ENCODE measurements at places on chromosomes 12 and 14.
A peak's percentile ranks its signal among the peaks of the same experiment; 100 is the strongest.

- peak; percentile 62 for DNase-seq
Observed at GRCh38 chr12:45671254-45671653, 58.3 kb upstream of the ARID2 start.

DNA sequence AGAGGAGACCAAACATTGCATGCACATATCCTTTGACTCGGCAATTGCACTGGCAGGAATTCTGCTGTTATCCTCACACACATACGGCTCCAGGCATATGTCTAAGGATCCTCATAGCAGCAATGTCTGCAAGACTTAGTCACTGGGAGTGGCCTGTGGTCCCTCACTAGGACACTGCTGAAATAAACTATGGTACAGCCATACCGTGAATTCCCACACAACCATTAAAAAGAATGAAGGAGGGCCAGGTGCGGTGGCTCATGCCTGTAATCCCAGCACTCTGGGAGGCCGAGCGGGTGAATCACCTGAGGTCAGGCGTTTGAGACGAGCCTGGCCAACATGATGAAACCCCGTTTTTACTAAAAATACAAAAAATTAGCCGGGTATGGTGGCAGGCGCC is 105.1 kb downstream of the ZFP36L1 start:
- peak; percentile 96 for DNase-seq

DNA sequence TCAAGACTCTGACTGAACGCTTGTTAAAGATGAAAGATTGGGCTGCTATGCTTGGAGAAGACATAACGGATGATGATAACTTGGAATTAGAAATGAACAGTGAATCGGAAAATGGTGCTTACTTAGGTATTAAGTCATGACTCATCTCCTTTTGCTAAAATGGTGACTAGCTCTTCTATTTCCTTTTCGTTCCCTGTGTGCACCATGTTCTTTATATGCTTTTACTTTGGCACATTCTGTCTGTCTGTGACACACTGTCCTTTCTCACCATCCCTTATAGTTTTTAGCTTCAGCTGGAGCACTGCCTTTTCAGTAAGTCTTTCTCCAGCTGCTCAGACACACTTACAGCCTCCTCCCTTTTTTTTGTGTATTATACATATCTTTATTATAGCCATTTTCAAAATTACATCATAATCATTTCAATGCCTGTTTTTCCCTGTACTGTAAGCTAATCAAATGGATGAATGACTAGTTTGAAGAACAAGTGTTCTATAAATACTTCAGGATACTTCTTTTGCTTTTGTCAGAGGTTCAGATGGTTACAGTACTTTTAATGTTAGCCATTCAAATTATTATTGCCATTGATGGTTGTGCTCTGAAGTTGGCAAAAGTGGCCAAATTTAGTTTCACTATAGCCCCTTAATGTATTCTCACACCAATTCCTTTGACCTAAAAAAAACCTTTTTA is 68.6 kb downstream of the MIA2 start:
- no peak for DNase-seq

GRCh38 chr12:11706509-11707379 is 57.3 kb downstream of the ETV6 start:
- DNase-seq, result no peak

- no peak for DNase-seq
Observed at GRCh38 chr14:63524537-63525155, 18.5 kb downstream of the PPP2R5E start.

- no peak for DNase-seq
Observed at GRCh38 chr12:104809706-104810385, 148.2 kb downstream of the SLC41A2 start.

GRCh38 chr14:22977434-22977683 is 5.0 kb downstream of the AJUBA start:
- no peak for DNase-seq

GRCh38 chr14:49008363-49008762 is 577.8 kb downstream of the RPS29 start:
- DNase-seq, result no peak

- peak; percentile 59 for DNase-seq
Observed at GRCh38 chr14:61098721-61099120, 117.7 kb downstream of the SLC38A6 start.

- DNase-seq, result no peak
Observed at GRCh38 chr14:51871846-51872245, 11.4 kb downstream of the GNG2 start.

DNA sequence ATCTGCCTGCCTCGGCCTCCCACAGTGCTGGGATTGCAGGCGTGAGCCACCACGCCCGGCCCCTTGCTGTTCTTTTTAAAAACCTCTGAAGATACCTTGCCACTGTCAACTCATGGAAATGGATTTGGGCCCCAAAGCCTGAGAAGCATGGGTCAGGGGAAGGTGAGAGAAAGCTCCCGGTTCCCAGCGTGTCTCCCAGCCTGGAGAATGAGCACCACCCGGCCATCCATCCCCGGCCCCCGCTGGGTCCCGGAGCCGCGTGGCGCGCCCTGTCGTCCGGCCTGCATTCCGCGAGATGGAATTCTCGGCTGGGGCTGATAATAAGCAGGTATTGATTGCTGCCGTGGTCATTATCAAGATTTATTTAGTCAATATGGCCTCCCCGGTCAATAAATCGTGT is 126.5 kb upstream of the MYL2 start:
- no peak for DNase-seq

- peak; percentile 29 for DNase-seq
Observed at GRCh38 chr14:33563191-33563900, 387.5 kb downstream of the EGLN3 start.

DNA sequence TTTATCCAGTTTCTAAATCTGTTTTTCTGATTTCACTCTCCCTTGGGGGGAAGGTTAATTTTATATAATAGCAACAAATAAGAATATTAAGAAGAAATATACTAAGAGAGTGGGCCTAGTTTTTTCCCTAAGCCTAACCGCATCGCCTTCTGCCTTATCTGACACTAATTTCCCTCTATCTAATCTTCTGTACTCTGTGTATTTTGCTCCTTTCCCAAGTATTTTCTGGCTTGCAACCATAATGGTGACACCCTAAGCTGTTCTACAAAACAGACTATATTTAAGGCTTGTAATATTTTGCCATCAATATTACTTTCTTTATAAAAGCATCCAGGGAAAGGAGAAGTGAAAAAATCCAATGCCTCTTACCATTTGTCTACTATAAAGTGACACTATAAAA is 1168.8 kb downstream of the GALC start:
- DNase-seq, result no peak

- no peak for DNase-seq
Observed at GRCh38 chr14:89296281-89296745, 120.7 kb downstream of the FOXN3 start.

- DNase-seq, result peak; percentile 2
Observed at GRCh38 chr14:59919570-59920377, at the start of gene LRRC9. Gene LRRC9, plus strand, starts transcription at chr14:59920144.

- DNase-seq, result no peak
Observed at GRCh38 chr14:63964113-63964512, 111.3 kb downstream of the SYNE2 start.

DNA sequence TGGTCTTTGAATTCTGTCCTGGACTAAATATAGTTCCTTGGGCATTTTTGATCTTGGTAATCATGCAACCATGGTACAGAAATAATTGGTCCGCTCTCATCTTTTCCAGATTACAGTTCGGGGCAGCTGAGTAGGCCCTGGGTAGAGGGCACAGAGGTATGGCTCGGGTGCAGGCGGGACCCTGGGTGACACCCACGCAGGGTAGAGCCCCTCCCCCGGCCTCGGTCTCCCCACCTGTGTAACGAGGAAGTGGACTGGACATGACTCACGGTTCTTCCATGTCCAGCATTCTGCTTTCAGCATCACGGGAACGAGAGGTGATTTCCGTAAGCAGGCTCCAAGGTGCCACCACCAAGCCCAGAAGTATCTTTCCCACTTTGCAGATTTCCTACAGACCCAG is 91.0 kb upstream of the DIO3 start:
- DNase-seq, result no peak

- DNase-seq, result no peak
Observed at GRCh38 chr12:112401054-112401453, 8.4 kb downstream of the RPL6 start.

DNA sequence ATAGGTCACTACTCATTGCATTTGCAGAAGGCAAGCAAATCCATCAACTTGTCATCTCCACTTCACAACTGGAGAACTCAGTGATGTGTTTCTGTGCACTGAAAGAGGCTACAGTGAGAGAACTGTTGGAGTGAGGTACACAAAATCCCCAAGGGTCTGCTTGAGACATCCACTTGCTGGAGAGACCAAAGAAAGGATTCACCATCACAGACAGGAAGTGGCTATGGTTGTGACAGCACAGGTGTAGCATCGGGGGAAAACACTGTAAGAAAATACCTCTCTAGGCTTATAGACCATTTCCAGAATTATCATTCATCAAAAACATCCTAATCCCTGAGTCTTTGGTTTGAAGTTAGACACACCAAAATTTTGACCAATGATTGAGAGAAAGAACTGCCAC is 201.3 kb upstream of the OR4E1 start:
- DNase-seq, result no peak

GRCh38 chr12:75489613-75490210 is 9.2 kb downstream of the GLIPR1 start:
- peak; percentile 40 for DNase-seq

DNA sequence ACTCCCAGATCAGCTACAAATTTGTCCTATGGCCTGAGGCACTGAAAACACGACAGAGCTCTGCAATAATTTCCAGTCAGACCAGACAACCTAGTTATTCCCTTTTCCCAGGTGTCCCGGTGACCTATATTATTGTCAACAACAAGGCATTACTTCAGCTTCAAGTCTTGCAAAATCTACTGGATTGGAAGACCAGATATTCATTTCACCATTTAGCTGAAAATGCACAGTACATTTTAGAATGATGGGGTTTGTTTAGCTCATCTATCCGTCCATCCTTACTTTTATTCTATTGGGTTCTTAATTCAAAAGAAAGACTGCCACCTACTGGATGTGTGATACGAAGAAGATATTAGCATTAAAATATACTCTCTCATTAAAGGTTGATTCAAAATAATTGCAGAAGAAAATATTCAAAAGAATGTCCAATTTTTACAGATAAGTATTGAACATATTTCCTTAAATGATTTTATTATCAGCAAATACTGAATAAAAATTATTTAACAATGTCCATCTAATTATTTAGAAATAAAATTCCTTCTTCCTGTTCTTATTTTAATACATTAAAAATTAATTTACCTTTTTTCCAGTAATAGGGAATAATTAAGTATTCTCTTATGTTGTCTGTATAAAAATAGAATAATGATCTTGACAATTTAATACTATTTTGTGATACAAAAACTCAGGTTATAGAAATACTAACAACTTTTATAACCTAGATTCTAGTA is 244.9 kb upstream of the LRIG3 start:
- peak; percentile 60 for DNase-seq

GRCh38 chr14:105486974-105487448 is 325 bp downstream of the CRIP1 start:
- no peak for DNase-seq

- no peak for DNase-seq
Observed at GRCh38 chr12:14824012-14824634, 10.1 kb upstream of the SMCO3 start.

DNA sequence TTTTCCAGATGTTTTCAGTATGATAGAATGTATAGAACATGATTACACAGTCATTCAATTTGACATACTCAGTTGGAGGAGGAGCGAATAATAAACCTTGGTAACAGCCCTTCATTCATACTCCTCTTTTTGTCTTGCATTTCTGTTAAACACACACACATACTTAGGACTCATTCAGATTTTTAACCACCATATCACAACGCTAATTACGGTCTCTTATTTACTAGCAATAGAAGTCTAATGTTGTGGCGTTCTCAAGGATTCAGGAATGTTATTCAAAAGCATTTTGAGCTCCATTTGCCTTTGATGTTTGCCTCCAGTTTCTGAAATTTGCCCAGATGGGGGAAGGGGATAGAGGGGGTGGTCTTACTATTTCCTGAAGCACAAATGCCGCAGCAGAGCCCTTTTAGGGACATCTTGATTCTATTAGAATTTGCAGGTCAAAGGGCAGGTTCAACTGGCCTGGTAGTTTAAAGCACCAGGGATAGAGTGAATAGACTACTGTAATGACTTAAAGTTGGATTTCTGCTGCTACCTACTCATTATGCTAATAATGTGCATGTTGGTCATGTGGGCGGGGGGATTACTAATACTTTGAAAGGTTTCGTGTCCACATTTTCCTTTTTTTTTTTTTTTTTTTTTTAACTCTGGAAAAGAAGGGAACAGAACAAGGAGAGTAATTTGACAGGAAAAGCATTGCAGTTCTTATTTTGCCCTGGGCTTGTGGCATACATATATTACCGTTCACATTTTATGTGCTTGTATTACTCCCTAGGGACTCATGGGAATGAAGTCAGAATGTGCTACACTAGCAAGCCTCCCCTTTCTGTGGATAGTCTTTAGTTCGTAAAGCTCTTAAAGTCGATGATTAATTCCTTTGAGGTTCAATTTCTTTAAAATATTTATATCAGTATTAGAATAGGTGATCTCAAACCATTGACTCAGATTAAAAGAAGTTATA is 226.8 kb downstream of the FBXL14 start:
- DNase-seq, result peak; percentile 54

GRCh38 chr14:59356767-59357166 is 108.4 kb downstream of the GPR135 start:
- DNase-seq, result no peak

DNA sequence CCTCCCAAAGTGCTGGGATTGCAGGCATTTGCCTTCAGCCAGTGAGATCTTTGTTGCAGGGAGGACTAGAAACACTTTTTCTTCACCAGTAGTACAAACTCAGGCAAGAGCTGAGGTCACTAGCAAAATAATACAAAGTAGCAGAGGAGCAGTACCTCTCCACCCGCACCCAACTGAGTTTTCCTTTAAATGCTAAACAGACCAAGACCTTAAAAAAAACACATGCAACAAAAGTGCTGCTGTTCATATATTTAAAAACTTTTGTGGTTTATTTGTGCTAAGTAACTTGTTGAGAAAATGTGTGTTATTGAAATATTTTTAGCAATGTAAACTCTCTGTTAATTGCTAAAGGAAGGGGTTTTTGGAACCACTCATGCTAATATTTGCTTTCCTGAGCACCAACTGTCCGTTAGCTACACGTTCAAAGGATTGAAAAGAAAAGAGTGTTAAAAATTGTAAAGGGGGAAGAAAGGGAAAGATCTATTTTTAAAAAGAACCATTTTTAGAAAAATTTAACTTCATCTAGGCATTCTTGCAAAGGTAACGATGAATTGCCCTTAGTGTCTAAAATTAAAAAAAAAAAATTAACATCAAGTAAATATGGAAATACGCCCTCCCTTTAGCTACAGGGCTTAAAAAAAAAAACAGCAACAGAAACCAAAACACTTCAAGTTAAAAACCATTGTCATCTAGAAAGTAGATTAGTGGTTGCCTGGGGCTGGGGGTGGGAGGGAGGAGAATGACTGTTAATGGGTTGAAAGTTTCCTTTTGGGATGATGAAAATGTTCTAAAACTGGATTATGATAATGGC is 114.0 kb upstream of the KRAS start:
- DNase-seq, result no peak

GRCh38 chr12:91074851-91075250 is 17.0 kb upstream of the KERA start:
- no peak for DNase-seq

DNA sequence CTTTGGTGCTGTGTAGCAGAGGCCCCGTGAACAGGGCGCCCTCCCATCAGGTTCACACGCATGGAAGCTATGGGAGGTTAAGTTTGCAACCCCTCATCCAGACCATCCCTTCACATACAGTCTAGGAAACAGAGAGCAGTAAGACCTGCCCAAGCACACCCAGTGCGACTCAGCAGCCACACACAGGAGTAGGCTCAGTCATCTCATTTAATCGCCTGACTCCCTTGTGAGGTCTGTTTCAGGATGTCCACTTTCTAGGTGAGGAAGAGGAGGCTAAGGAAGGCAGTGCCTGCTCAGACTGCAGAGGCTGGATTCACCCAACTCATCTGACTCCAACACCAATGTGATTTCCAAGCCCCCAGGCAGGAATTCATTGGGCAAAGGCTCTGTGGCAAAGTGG is 11.9 kb downstream of the BDKRB1 start:
- DNase-seq, result no peak
